ENCODE measurements at places on chromosomes 11 and 22.

DNA sequence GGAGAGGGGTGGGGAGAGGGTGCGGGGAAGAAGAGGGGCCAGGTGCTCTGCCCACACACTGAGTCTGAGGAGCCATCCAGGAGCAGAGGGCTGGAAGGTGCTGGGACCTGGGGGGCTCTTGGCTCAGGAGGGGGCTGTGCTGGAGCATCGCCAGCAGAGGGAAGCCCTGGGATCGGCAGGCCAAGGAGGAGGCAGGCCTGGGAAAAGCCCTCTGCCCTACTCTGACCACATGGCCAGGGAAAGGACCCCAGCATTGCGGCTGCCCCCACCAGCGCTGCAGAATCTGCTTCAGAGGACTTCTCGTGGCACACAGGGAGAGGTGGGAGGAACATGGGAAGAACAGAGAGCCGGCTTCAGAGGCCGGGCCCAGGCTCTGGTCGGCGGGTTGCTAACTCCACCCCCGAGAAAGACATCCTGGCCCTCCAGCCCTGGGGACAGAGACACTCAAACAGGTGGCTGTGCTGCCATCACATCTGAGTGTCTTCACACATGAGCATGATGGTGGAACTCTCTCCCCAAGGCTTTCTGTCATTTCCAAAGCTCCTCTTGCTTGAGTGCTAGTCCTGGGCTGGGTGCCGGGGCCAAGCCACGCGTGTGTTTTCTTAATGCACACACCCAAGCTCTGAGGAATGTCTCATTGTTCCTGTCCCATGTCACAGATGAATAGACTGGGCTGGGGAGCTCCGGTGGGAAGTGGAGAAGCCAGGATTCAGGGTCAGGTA is 1378.0 kb downstream of the BRD1 start:
- no peak for DNase-seq

DNA sequence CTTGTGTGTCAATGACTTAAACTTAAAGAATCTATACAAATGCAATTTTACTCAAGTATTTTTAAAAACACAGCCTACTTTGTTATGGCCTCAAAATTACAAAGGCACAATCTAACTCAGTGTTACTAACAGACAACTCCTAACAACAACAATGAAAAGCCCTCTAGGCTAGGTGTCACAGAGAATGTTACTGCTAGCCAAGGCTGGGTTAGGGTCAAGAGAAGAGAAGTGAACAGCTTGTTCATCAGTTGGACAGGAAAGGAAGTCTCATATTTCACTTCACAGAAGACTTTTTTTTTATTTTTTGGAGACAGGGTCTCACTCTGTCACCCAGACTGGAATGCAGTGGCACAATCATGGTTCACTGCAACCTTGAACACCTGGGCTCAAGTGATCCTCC is 26.0 kb downstream of the CLDN25 start:
- no peak for DNase-seq

DNA sequence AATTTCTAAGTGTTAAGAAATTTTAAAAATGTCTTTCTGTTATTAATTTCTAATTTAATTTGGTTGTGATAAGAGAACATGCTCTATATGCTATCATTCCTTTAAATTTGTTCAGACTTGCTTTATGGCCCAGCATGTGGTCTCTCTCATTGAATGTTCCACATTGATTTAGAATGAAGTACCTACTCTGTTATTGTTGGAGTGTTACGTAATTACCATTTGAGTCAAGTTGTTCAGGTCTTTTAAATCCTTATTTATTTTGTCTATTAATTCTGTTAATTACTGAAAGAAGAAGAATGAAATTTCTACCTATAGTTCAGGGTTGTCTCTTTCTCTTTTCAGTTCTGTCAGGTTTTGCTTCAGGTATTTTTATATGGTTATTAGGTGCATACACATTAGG is 57.0 kb downstream of the PRMT3 start:
- DNase-seq = no peak

DNA sequence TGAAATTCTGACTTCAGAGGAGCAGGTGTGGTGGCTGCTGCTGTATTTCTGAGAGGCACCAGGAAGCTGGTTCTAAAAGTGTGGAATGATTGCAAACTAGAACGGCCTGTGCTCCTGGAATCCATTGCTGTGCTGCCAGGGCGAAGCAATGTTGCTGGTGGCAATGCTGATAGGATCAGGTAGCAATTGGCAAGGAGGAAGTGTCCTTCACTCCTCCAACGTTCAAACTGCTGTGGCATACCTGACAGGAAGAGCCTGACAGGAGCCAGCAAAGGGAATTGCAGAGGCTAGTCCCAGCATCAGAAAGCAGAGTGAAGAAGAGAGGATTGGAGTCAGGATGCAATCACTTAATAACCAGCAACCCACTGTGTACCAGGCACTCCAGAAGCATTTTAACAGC is 118.2 kb downstream of the FAR1 start:
- DNase-seq = no peak

DNA sequence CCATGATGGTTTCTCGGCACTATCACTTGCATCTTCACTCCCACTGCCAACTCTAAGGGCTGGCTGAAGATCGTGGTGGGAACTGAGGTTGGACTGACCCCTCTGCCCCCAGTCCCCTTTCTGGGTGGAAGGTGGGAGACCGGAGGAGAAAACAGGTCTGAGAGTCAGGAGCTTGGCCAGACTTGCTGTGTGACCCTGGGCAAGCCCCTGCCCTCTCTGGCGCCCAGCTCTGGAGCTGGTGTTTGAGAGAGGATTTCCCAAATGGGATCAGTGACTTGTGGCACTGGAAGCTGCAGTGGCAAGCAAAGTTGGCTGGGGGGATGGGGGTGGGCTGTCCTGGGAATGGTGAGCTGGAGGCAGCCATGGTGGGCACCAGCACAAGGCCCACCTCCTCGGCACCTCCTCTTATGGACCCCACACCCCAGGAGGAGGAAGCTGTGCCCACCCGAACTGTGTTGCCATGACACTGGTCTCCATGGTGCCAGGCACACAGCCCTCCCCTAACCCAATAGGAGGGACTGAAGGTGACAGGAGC is 6.5 kb upstream of the PDE2A start:
- DNase-seq = no peak

DNA sequence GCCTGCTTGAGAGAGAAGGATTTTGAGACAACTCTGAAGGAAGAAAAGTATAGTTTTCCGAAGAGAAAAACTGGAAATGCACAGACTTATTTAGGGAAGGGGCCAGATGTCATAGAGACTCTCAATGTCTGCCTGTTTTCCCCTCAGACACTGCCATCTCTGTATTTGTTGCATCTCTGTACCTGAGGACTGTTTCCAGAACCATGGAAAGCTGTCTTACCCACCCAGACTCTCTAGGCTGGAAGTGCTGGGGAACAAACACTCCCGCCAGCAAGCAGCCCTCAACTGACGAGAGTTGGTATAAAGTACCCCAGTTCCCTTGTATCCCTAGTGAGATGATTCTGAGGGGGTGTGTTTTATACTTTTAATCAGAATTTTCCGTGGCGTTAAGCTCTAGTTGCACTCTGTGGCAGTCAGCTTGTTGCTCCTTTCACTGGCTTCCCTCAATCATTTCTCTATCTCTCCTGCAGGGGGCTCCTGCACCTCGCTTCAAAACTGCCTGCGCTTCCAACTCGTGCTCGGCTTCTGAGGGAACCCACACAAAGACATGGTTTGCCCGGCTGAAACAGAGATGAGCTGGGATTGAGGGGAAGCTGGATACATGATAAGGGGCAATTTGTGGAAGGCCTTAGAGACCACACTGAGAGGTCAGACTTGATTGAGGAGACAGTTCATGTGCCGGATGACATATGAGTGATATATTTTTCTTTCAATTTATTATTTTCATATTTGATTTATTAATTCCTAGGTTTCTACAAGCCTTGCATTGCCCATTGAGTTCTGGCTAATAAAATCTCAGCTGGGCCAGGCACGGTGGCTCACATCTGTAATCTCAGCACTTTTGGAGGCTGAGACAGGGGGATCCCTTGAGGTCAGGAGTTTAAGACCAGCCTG is 36.9 kb upstream of the CLPB start:
- peak; percentile 62 for DNase-seq

- no peak for DNase-seq
Measured at GRCh38 chr22:32879550-32879949, 78.0 kb downstream of the TIMP3 start.

GRCh38 chr11:64044730-64045393 is 9.1 kb downstream of the FLRT1 start:
- no peak for DNase-seq

DNA sequence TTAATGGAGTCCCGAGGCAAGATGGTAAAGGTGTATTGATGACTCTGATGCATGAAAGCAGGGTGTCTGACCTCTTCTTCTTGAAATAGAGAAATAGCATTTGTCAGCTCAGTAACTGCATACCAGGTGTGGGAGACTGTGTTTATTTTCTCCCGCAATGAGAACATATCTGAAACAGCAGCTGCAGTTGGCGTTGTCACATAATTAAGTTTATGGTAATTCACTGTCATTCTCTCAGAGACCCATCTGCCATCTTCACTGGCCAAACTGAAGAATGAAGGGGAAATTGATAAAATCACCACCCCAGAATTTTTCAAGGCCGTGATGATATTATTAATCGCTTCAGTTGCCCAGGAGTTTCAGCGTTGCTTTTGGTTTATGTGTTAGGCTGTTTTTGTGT is 20.1 kb upstream of the MCHR1 start:
- no peak for DNase-seq

DNA sequence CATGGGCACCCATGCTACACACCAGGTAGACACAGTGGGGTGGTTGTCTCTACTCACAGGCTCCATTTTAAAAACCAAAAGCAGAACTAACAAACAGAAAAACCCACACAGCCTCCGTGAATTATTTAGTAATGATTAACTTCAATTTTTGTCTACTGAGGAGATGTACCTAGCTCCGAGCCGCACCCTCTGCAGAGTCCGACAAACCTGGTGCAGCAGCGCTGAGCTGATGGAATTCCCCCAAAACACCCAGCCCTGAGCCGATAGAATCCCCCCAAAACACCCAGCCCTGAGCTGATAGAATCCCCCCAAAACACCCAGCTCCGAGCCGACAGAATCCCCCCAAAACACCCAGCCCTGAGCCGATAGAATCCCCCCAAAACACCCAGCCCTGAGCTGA is 927.0 kb downstream of the BRD1 start:
- no peak for DNase-seq

DNA sequence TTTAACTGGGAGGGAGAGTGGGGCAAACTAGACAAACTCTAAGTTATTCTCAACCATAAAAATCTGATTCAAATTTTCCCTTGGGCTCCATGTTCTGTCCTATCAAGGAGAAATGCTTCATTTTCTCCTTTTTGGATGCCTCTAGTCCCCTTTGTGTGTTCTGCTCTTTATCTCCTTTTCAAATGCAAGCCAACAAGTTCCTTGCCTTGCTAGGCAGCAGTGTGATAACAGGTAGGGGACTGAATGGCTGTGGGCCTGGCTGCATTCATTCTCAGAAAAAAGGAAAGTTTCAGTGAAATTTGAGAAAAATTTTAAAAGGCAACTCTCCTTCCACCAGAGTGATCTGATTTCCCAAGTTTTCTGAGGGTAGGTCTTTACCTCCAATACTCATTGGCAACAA is 26.9 kb upstream of the MMP8 start:
- no peak for DNase-seq

DNA sequence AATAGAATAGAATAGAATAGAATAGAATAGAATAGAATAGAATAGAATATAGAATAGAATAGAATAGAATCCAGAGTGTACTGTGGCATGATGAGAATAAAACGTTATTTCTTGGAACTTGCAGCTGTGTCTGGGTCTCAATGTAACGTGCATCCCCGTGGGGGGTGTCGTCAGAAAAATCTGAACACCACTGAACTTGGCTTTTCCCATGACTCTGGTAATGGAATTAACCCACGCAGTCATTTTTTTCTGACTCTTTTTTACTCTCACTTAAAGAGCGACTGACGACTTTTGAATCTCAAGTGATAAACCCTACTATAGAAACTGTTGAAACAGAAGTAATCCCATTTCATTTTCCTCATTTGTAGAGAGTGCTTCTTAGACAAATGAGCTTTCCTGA is 92.4 kb upstream of the BID start:
- DNase-seq = no peak

- no peak for DNase-seq
Measured at GRCh38 chr11:68994161-68994893, 13.5 kb upstream of the MRGPRD start.

GRCh38 chr11:6898911-6899310 is 6.6 kb upstream of the OR2D2 start:
- DNase-seq = no peak

DNA sequence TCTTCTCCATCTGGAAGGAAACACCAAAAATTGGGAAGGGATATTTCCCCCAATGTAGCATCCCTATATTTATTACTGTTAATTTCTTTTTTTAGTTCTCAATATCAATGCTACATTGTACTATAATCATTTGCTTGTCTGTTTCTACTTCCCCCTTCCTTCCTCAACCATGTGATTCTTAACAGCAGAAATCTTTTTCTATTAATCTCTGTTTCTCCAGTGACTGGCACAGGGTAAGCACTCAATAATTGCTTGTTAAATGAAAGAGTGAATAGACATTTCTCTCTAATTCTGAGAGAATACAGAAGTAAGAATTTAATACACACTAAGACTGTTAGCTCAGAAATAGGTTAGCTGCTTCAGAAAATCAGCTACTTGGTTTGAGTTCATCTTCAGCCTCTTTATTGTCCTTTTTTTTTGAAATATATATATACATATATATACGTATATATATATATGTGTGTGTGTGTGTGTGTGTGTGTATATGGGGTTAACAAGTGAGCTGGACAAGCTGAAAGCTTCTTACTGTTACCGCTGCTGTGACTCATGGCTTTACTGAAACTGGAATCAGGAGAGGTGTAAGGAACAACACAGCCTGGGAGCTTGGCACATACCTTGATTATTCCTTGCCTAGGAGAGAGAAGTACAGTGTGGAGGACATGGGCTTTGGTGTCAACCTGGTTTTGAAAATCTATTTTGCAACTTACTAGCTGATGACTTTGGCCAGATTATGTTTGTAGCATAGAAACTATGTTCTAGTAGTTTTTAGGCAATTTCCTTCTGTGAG is 26.2 kb upstream of the PDE3B start:
- no peak for DNase-seq

DNA sequence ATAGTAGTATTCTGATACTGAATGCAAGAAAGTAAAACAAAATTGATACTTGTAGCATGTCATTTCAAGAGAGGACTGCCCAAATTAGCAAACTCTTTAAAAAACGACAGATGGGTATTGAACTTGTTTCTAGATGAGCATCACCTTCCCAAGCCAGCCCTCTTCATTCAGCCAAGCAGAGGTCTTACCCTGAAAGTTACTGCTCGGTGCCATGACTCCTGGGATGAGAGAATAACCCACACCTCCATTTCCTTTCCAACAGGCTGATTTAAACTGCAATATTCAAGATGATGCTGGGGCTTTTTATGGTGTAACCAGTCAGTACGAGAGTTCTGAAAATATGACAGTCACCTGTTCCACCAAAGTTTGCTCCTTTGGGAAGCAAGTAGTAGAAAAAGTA is 84.5 kb upstream of the RASSF10 start:
- no peak for DNase-seq
